A549 treated with GW870086 at 1 μM for 4 hours (cell line): ENCODE measurements at places on chromosomes 16 and 17. TPM values are rescaled to one million over a fixed set of nuclear protein-coding genes. Genes with fewer than 3 reads are reported as not detected.

CES5A gene
- not detected in 5 replicates for total RNA-seq

ANKRD40CL gene
- not detected in 5 replicates for total RNA-seq

DPEP2 gene
- total RNA-seq: not detected in 5 replicates

SLC16A6 gene
- total RNA-seq: 0.19 to 0.47 TPM (median 0.38 TPM) in 5 replicates

FOXF1 gene
- total RNA-seq: not detected in 5 replicates

AMFR gene
- 58.6 to 71.7 TPM (median 66.7 TPM) in 5 replicates for total RNA-seq

ATP2A1 gene
- total RNA-seq: 1.7 to 4.8 TPM (median 2.1 TPM) in 5 replicates

PRR35 gene
- total RNA-seq: 0.13 to 0.22 TPM (median 0.17 TPM) in 4 of 5 replicates, not detected in the other

TIGD7 gene
- total RNA-seq: 0.73 to 1.7 TPM (median 1.2 TPM) in 5 replicates

PLEKHH3 gene
- 14.2 to 21.2 TPM (median 17.9 TPM) in 5 replicates for total RNA-seq

PHKB gene
- 25.4 to 31.2 TPM (median 28.5 TPM) in 5 replicates for total RNA-seq

MT1A gene
- 18.1 to 25.3 TPM (median 21.5 TPM) in 5 replicates for total RNA-seq

ZP2 gene
- total RNA-seq: not detected in 5 replicates

STAC2 gene
- 0.81 to 1.7 TPM (median 1.3 TPM) in 5 replicates for total RNA-seq

SECTM1 gene
- total RNA-seq: 1.6 to 2.8 TPM (median 1.7 TPM) in 5 replicates

B3GNT9 gene
- total RNA-seq: 7.7 to 9.5 TPM (median 9.0 TPM) in 5 replicates

TEKT5 gene
- 0.14 TPM in 1 of 5 replicates, not detected in the others for total RNA-seq

USP6 gene
- total RNA-seq: 0.02 to 0.05 TPM (median 0.02 TPM) in 3 of 5 replicates, not detected in the others

SCIMP gene
- total RNA-seq: not detected in 5 replicates

PRAC1 gene
- not detected in 5 replicates for total RNA-seq

MYH8 gene
- total RNA-seq: not detected in 5 replicates

KRT40 gene
- total RNA-seq: not detected in 5 replicates

KRTAP1-5 gene
- total RNA-seq: not detected in 5 replicates

CTRL gene
- total RNA-seq: 1.0 to 2.1 TPM (median 1.7 TPM) in 5 replicates

PIP4K2B gene
- 33.1 to 45.1 TPM (median 42.1 TPM) in 5 replicates for total RNA-seq

TBC1D3 gene
- total RNA-seq: not detected in 5 replicates

NDE1 gene
- 29.1 to 44.0 TPM (median 38.7 TPM) in 5 replicates for total RNA-seq

FBXO39 gene
- total RNA-seq: not detected in 5 replicates

KRT9 gene
- not detected in 5 replicates for total RNA-seq

CD300E gene
- not detected in 5 replicates for total RNA-seq

MYH1 gene
- total RNA-seq: not detected in 5 replicates

FBXW10 gene
- 0.90 to 2.0 TPM (median 0.97 TPM) in 5 replicates for total RNA-seq

NPIPB13 gene
- total RNA-seq: 0.86 to 3.0 TPM (median 2.1 TPM) in 5 replicates

NOXO1 gene
- total RNA-seq: 0.25 to 0.58 TPM (median 0.37 TPM) in 3 of 5 replicates, not detected in the others

IGF2BP1 gene
- 48.1 to 93.6 TPM (median 82.4 TPM) in 5 replicates for total RNA-seq

ZACN gene
- 0.18 to 0.50 TPM (median 0.40 TPM) in 5 replicates for total RNA-seq

PIGW gene
- total RNA-seq: 21.5 to 25.9 TPM (median 23.7 TPM) in 5 replicates

CSH1 gene
- total RNA-seq: not detected in 5 replicates

SLC52A1 gene
- total RNA-seq: 0.42 to 1.0 TPM (median 0.70 TPM) in 5 replicates

CD19 gene
- not detected in 5 replicates for total RNA-seq

NPIPA3 gene
- total RNA-seq: 1.2 to 2.1 TPM (median 1.4 TPM) in 5 replicates

OTOA gene
- total RNA-seq: 0.08 to 0.14 TPM (median 0.13 TPM) in 3 of 5 replicates, not detected in the others

CCL11 gene
- not detected in 5 replicates for total RNA-seq

GNG13 gene
- total RNA-seq: not detected in 5 replicates

MIEF2 gene
- total RNA-seq: 5.7 to 10.2 TPM (median 8.8 TPM) in 5 replicates

DRC3 gene
- total RNA-seq: 1.4 to 2.4 TPM (median 1.8 TPM) in 5 replicates

CES2 gene
- total RNA-seq: 26.9 to 35.6 TPM (median 31.3 TPM) in 5 replicates

GALR2 gene
- total RNA-seq: 0.47 to 1.9 TPM (median 1.6 TPM) in 5 replicates

ERBB2 gene
- 25.6 to 35.1 TPM (median 32.4 TPM) in 5 replicates for total RNA-seq

TRIM47 gene
- total RNA-seq: 126 to 197 TPM (median 175 TPM) in 5 replicates

FOXN1 gene
- 0.03 TPM in 2 of 5 replicates, not detected in the others for total RNA-seq

PRKCB gene
- 0.13 to 0.33 TPM (median 0.21 TPM) in 5 replicates for total RNA-seq

TBX21 gene
- total RNA-seq: 0.06 to 0.19 TPM (median 0.10 TPM) in 5 replicates

CCL8 gene
- total RNA-seq: 0.12 TPM in 1 of 5 replicates, not detected in the others

TEKT1 gene
- 0.03 to 0.05 TPM in 2 of 5 replicates, not detected in the others for total RNA-seq

CTRB1 gene
- not detected in 5 replicates for total RNA-seq

UMOD gene
- total RNA-seq: not detected in 5 replicates

CBX1 gene
- 75.9 to 94.0 TPM (median 81.0 TPM) in 5 replicates for total RNA-seq
